ENCODE measurements at places on chromosomes 7 and 10. TPM values are rescaled to one million over a fixed set of nuclear protein-coding genes. Genes with fewer than 3 reads are reported as not detected.

PKD2L1 gene
- total RNA-seq: not detected

BLVRA gene
- 20.6 TPM for total RNA-seq

CRHR2 gene
- total RNA-seq: not detected

H2BK1 gene
- not detected for total RNA-seq

C7orf33 gene
- not detected for total RNA-seq

SPDYE18 gene
- not detected for total RNA-seq

PANK1 gene
- 5.8 TPM for total RNA-seq

SEMA3E gene
- total RNA-seq: 0.29 TPM

PHKG1 gene
- total RNA-seq: 1.8 TPM

DNA sequence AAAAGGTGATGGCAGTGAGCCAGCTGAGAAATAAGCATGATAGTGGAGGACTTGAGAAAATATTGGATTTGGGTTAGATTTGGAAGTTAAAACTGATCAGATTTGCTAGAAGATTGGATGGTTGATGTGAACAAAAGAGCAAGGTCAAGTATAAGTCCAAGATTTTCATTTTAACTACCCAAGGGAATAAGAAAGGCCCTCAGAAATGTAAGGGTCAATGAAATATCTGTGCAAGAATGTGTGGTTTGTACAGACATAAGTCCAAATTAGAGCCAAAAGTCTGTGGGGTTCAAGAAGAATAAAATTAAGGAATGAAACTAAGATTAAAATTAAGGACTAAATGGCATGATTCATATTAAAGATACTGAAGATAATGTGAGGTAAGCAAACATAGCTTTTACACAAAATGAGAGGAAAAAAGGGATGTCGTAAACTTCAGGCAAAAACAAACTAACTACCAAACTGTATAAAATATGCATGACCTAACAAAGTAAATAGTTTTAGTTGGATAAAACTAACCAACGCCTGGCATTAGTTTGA, 78.4 kb upstream of the CACNA2D1 start:
- DNase-seq: peak; percentile 68

GRCh38 chr10:1309617-1310270, 253.6 kb downstream of the WDR37 start:
- DNase-seq: no peak

GRCh38 chr10:62643606-62644587, 160.6 kb upstream of the ADO start:
- DNase-seq: no peak

DNA sequence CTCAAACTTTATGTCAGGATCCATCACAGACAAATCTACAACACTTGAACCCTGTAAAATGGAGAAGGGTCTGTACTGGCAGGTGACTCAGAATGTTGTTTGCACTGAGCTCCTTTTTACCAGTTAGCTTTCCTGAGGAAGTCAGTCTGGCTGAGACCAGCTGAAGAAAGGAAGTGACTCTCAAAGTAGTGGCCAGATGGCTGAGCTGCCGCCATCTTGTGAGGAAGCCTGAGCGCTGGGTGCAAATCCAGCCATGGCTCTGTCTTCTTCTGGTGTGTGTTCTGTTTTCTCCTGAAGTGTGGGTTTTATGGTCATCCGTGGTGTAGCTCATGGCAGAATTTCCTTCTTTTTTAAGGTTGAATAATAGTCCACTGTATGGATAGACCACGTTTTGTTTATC, 25.5 kb upstream of the ECHDC3 start:
- no peak for DNase-seq

DNA sequence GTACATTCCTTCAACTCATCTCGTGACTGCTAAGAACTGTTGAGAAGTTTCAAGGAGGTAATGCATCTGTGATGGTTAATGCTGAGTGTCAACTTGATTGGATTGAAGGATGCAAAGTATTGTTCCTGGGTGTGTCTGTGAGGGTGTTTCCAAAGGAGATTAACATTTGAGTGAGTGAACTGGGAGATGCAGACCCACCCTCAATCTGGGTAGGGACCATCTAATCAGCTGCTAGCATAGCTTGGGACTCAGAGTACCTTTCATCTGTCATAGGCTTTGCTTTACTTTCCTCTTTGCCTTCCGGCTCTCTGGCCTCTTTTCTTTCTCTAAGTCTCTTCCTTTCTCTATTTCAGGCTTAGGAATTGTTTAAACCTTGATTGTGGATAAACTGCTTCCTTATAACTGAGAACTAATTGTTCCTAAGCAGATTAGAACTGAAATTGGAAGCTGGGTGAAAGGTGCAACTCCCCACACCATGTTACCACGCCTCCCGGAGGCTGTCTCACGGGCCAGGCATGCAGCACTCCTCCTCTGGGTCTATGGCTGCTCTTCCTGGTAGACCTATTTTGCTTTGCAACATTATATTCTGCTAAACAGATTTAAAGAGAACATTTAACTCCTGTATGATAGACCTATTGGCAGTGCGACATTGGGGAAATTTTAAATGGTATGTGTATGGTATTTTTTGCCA, 298.2 kb downstream of the CCSER2 start:
- DNase-seq: no peak

GRCh38 chr7:138813945-138814344, 15.9 kb upstream of the ATP6V0A4 start:
- no peak for DNase-seq

- DNase-seq: peak; percentile 88
These were observed 16.9 kb upstream of the ZFAND2A start for GRCh38 chr7:1176891-1177373.

DNA sequence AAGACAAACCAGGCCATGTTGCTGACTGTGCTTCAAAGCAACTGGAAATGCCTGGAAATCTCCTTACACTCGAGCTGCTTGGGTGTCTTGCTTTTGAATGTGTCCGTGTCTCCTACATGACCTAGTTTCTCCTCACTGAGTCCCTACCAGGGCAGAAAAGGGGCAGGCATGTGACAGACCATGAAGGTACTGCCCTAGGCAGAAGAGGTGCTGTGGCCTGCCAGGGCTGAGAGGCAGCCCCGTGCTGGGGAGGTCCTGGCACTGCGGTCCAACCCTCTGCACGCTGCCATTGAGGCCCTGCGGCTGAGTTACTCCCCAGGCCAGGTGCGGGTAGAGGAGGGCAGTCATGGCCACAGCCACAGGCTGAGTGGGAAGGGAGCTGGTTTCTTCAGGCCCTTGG, 159.3 kb downstream of the LYZL1 start:
- DNase-seq: no peak

- peak; percentile 70 for DNase-seq
These were observed 923 bp downstream of the TNPO3 start for GRCh38 chr7:129053938-129054437.

DNA sequence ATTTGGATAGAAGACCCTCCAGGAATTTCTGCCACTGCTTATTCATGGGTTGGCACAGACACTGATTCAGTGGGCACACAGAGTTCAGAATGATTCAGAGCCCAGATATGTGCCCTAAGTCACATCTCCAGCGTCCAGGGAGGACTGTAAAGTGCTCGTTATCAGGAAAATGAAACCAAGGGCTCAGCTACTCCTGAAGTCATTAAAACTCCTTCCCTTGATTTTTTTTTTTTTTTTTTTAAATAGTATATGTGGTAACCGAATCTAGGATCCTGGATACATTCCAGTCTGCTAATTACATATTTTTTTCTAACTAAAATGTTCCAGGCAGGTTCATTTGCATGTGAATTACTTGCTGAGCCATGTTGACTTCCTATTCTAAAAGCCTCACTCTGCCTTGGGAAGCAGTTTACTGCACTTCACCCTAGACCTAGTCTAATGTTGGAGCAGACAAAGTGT, 34.7 kb downstream of the MET start:
- DNase-seq: no peak

GRCh38 chr10:124560377-124561105, 98.9 kb downstream of the LHPP start:
- peak; percentile 96 for DNase-seq

GRCh38 chr7:46897381-46897780, 684.5 kb downstream of the TNS3 start:
- DNase-seq: no peak
